ENCODE measurements at places on chromosomes 7 and 10. TPM values are rescaled to one million over a fixed set of nuclear protein-coding genes. Genes with fewer than 3 reads are reported as not detected.

DNA sequence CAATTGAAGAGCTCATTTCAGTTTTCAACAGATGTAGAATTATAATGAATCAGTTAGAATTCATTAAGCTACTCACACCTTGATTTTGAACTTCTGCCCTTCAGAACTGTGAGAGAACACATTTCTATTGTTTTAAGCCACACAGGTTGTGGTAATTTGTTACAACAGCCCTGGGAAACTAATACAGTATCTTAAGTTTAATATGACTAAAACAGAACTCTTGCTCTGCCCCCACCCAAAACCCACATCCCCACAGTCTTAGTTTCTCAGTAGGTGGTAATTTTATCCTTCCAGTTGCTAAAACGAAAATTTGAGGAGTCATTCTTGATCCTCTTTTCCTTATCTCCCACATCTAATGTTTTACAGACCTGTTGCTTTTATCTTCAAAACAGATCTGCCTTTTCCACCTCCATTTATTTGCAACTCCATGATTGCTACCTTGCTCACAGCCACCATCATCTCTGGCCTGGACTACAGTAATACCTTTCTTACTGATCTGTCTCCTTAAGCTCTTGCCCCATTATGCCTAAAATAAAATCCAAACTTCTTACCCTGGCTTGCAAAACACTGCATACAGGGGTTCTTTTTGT is 72.8 kb upstream of the NXPH1 start:
- H3K4me3 ChIP-seq, result no peak overlapping the region
- DNase-seq, result no peak
- H3K36me3 ChIP-seq, result no peaks in the 10 kb centered on the region
- H3K27me3 ChIP-seq, result peaks cover 42% of the 10 kb centered on the region

- no peak overlapping the region for H3K4me3 ChIP-seq
- H3K27me3 ChIP-seq, result peaks cover 29% of the 10 kb centered on the region
- H3K27ac ChIP-seq, result no peak overlapping the region
These were observed 12.2 kb downstream of the TRPV6 start for GRCh38 chr7:142873281-142873784.

GRCh38 chr10:69662173-69662877 is 32.3 kb downstream of the FAM241B start:
- no peak for DNase-seq
- H3K27me3 ChIP-seq, result peaks cover 39% of the 10 kb centered on the region
- H3K36me3 ChIP-seq, result no peaks in the 10 kb centered on the region
- no peak overlapping the region for H3K4me3 ChIP-seq
- no peaks in the 10 kb centered on the region for H3K4me1 ChIP-seq
- H3K27ac ChIP-seq, result no peak overlapping the region

DNA sequence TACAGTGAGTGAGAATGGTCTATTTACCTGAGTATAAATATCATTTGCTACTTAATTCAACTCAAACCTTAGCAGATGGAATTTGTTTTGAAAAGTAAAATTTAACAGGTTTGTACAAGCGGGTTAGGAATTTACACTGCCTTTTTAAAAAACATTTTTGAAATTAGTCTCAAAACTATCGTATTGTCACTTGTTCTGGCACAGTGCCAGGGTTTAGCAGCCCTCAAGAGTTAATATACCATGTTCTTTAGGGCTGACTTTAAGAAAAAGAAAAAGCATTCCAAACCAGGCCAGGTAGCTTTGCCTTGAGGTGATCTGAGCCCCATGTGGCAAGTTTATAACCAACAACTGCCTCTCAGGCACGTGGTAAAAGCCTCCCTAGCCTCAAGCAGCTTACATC is 17.8 kb downstream of the CCNJ start:
- H3K4me1 ChIP-seq, result no peaks in the 10 kb centered on the region
- no peak overlapping the region for H3K4me3 ChIP-seq
- peaks cover 69% of the 10 kb centered on the region for H3K36me3 ChIP-seq
- DNase-seq, result no peak
- H3K27me3 ChIP-seq, result no peaks in the 10 kb centered on the region

DNA sequence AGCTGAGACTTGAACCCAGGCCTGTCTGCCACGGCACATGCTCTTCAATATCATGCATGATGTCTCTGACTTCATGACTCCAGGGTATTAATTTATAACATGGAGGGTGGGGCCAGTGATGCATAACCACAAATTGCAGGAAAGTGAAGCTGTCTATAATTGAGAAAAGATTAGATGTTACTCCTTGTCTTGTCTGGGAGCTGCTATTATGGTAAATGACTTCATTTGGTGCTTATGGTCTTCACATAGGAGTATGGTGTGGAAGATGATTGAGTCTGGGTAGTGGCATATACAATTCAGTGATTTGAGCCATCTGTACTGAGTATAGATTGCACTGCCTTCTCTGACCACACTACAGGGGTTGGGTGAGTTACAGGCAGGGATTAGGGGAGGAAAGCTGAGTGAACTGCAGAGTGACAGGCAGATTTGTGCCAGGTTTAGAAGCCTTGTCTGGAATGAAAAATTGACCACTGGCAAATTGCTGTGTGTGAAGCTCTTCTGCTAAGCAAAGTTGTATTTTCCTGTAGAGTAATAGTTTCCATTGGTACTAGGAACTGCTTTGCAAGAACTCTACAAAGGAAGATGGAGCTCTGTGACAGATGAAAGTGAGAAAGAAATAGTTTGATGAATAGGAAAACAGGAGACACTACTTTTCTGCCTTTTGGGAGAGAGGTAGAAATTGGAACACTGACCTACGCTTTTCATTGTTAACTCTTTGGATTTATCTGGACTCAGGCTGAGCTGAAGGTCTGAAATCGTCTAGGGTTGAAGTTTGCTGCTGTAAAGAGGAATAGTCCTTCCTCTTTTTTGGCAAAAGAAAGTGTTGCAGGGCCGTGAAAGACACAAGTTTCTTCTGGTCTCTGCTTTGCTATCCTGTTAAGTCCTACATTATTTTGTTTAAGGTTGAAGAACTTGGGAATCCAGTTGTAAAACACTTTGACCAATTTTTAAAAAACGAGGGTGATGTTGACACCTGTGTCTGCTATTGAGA is 2.7 kb downstream of the SND1 start:
- peak overlapping the region; percentile 40 for H3K27ac ChIP-seq
- no peaks in the 10 kb centered on the region for H3K27me3 ChIP-seq
- peaks cover 48% of the 10 kb centered on the region for H3K4me1 ChIP-seq
- peaks cover 30% of the 10 kb centered on the region for H3K36me3 ChIP-seq
- H3K4me3 ChIP-seq, result no peak overlapping the region

DNA sequence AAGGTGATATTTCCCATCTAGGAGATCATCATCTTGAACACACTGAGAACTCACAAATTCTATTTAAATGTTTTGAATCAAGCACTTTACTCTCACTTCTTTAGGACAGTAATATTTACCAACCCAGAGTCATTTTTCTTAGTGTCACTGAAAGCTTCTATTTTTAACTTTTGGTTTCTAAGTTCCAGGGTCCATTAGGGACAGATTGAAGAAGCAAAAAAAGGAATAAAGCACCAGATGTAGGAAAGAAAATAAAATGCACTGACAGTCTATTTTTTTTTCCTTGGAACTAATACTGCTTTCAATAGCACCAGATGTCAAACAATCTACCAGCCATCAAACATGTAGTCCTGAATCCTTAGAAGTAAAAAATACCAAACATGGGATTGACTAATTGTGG is 526.7 kb upstream of the LRRN3 start:
- H3K27ac ChIP-seq, result no peak overlapping the region
- no peak for DNase-seq
- H3K4me1 ChIP-seq, result peaks cover 5% of the 10 kb centered on the region
- H3K36me3 ChIP-seq, result no peaks in the 10 kb centered on the region
- H3K4me3 ChIP-seq, result no peak overlapping the region

DNA sequence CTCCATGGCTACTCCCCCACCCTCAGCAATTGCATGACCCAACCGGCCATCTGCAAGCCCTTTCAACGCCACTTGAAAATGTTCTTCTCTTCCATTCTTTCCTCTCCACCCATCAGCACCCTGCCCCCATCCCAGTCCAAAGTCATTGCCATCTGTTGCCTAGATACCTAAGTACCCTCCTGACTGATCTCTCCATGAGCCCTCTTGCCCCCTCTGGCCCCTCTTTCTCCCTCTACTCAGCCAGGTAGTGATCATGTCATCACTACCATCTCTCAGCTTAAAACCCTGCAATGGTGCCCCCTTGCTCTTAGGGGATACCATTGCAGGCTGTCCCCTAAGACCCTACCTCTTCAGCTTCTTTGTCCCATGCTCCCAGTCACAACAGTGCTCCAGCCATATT is 30.5 kb upstream of the BTRC start:
- no peaks in the 10 kb centered on the region for H3K4me1 ChIP-seq
- no peak for DNase-seq
- H3K27ac ChIP-seq, result no peak overlapping the region
- H3K36me3 ChIP-seq, result no peaks in the 10 kb centered on the region
- no peak overlapping the region for H3K4me3 ChIP-seq

The EPO gene
- total RNA-seq, result not detected

The EBF3 gene
- not detected for total RNA-seq
